Progenitor cell of endocrine pancreas (in vitro differentiated cells): ENCODE measurements at places on chromosomes 7 and 10. TPM values are rescaled to one million over a fixed set of nuclear protein-coding genes. Genes with fewer than 3 reads are reported as not detected.

DNA sequence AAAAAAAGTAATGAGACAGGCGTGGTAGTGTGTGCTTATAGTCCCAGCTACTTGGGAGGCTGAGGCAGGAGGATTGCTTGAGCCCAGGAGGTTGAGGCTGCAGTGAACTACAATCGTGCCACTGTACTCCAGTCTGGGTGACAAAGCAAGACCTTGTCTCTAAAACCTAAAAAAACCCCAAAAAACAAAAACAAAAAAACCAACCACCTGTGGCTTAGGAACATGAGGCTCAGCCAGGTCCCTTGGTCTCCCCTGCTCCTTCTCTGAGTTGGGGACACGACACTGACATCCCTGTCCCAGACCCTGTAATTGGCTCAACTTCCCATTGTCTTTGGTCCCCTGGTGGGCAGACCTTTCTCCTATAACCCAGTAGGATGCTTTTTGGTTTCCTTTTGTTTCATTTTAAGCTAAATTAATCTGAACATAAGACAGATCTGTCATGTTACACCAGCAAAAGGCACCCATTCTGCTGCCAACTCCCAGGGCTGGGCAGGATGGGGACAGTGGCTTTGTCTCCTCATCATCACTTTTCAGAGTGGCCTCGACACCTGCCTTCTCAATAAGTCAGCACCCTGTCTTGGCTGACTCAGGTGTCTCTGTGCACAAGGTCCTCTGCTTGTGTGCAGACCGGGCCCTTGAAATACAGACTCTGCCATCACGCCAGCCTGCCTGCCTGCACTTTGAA, 74.4 kb downstream of the MYL10 start:
- DNase-seq = no peak

GRCh38 chr10:97852840-97853405, 3.3 kb downstream of the GOLGA7B start:
- no peak for DNase-seq

- no peak for DNase-seq
Observed at GRCh38 chr10:99827936-99828335, 45.5 kb downstream of the ABCC2 start.

GRCh38 chr7:73963252-73963822, 64.6 kb upstream of the ELN start:
- DNase-seq = no peak

- no peak for DNase-seq
Observed at GRCh38 chr10:70254778-70255328, 21.6 kb upstream of the PPA1 start.

DNA sequence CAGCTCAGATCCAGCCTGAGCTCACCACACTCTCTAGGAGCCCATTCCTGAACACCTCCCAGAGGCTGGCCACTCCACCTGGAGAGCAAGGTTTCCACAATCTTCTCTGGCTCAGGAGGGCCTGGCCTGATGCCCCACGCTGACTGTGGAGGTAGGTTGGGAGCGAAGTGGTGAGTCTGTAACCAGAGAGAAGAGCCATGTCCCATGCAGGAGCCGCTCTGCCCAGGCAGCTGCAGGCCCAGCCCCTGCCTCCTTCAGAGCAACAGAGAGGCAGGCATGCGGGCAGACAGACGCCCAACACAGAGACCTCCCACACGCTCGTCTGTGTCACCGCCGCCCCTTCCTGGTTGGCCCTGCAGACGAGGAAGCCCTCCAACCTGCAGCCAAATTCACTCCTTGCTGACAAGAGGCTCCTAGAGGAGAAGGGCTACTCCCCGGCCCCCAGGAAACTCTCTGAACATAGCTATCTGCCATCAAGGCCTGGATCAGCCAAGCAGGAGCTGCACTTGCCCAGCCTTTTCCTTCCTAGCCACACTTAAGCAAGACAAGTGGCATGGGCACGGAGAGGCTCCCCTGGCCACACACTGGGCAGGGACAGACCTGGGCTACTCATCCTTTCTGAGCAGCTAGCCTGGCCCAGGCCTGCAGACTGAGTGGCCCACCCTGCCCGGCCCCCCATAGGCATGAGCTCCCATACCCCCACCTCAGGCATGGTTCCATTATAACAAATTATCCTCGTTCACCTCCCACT, 101.9 kb downstream of the GRID1 start:
- DNase-seq = peak; percentile 5

GRCh38 chr7:134855442-134855841, 76.0 kb downstream of the CALD1 start:
- no peak for DNase-seq

- no peak for DNase-seq
Observed at GRCh38 chr7:151178831-151179230, 8.2 kb downstream of the ASB10 start.

DNA sequence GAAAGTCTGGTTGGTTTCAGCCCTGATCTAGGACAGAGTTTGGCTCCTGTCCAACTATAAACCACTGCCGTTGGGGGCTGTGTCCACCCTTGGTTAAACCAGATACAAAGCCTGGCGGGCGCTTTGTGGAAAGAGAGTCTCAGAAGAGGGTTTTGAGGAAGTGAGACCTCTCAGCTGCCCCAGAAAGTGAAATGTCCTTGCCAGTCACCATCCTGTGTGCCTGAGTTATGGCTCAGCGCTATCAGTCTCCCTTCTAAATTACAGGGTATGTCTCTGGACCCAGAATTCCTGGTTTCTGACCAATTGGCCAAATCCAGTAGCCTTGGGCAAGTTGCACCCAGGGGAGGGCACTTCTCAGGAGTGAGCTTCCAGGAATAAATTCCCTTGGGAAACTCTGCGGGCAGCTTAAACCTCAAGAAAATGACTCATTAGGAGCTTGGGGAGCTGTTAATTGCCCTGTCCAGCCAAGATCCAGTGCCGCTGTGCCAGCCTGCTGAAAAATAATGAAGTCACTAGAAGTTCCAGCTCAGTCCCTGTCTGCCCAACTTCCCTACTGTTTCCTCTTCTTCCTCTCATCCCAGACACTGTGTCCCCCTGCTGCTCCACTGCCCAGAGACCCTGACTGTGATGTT, 66.7 kb upstream of the PDZD8 start:
- DNase-seq = no peak

GRCh38 chr7:835485-836401, 3.5 kb downstream of the SUN1 start:
- no peak for DNase-seq

- no peak for DNase-seq
Observed at GRCh38 chr7:101922631-101923601, 105.5 kb downstream of the CUX1 start.

- DNase-seq = no peak
Observed at GRCh38 chr10:110008518-110009339, 945 bp downstream of the ADD3 start.

GRCh38 chr7:149855361-149856305, 17.5 kb downstream of the ZNF862 start:
- DNase-seq = no peak

The MKX gene
- total RNA-seq = 0.31 and 0.67 TPM in 2 replicates

The FZD1 gene
- total RNA-seq = 11.8 and 12.0 TPM in 2 replicates

The TBRG4 gene
- total RNA-seq = 73.0 and 73.1 TPM in 2 replicates

The CHN2 gene
- total RNA-seq = 21.2 and 22.0 TPM in 2 replicates

The DYNC1I1 gene
- total RNA-seq = 1.6 and 2.6 TPM in 2 replicates

The RBP4 gene
- 0.72 and 1.2 TPM in 2 replicates for total RNA-seq

The MMP21 gene
- not detected in 2 replicates for total RNA-seq

The MPLKIP gene
- total RNA-seq = 36.0 and 38.0 TPM in 2 replicates
